ENCODE measurements at places on chromosomes 7 and 10.

DNA sequence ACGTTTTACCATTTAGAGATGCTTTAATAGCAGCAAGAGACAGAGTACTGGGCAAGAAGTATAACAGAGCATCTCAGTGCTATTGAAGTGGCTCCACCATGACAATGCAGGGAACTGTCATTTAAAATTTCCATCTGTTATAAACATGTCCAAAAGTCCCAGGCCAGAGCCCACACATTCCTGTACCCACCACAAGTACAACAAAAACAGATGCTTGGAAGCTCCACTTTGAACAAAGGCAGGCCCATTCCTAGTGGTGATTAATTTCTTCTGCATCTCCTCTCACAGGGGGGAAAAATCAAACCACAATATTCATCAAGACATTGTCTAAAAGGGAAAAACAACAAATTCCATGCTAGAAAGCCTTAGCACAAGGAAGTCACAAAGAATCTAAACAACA, 627.9 kb downstream of the PARD3 start:
- DNase-seq: no peak

GRCh38 chr7:11607686-11608085, 224.3 kb downstream of the THSD7A start:
- no peak for DNase-seq

GRCh38 chr10:128932071-128932820, 534.8 kb upstream of the MGMT start:
- DNase-seq: no peak

GRCh38 chr7:30979027-30979426, 15.3 kb downstream of the GHRHR start:
- DNase-seq: no peak

DNA sequence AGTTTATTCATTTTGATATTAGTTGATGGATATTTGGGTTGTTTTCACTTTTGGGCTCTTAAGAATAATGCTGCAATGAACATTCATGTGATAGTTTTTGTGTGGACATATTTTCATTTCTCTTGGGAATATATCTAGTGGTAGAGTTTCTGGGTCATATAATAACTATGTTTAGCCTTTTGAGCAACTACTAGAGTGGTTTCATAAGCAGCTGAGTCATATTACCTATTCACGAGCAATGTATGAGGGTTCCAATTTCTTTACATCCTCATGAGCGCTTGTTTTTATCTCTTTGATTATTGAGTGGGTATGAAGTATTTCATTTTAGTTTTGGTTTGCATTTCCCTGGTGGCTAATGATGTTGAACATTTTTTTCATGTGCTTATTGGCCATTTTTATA, 182.6 kb downstream of the PON1 start:
- no peak for DNase-seq

DNA sequence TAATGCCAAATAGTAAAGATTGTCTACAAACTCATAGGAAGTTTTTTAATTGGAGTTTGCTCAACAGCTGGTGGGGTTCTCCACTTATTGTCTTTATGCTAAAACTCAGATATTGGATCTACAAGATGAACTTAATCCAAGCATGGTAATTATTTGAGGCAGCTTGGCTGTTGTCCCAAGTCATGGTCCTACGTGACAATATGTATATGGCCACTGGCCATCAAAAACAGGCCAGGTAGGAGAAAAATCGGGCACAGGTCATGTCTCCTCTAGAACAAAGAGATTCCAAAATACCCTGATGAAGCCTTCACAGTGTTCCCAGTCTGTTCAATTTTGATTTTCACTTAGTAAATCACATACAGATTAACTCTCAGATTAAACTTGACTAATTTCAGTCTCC, 606.4 kb downstream of the TNS3 start:
- DNase-seq: no peak

DNA sequence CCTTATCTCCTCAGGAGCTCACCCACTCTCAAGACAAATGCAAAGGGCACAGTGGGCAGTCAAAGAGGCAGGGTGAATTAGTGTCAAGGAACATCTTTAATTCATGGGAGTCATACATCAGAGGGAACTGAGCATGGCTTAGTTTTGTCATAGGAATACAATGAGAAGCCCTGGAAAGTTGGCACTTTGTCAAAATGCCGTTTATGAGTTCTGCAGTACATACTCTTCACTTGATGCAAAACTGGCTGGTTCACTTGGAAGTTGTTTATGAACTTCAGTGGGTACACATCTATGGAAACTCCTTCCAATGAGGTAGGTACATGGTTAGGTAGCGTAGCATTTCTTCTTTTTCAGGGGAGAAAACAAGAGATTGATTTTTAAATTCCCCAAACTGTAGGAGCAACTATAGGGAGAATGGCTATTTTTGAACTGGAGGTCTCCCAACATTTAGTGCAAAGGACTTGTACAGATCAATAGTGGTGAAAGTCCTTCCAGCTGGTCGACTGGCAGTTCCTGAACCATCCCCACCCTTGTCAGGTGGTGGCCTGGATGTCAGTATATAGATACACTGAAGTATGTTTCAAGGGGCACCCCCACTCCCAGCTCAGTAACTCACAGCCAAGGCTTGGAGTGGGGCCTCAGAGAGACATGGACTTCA, 580.5 kb downstream of the REEP3 start:
- DNase-seq: no peak

Measured in AG04450 (cell line).